Stimulated activated CD4-positive, alpha-beta T cell treated with anti-CD3 and anti-CD28 coated beads, Interleukin-1b, Interleukin-23, amount 100 ng/mL, for 48 hours (primary cell): ENCODE measurements at places on chromosomes 1 and 21.
A peak's percentile ranks its signal among the peaks of the same experiment; 100 is the strongest.

GRCh38 chr21:29610779-29611360 lies 312.1 kb downstream of the BACH1 start:
- no peak for DNase-seq

- DNase-seq, result no peak
Observed at GRCh38 chr1:59669752-59670312, 144.9 kb upstream of the HOOK1 start.

DNA sequence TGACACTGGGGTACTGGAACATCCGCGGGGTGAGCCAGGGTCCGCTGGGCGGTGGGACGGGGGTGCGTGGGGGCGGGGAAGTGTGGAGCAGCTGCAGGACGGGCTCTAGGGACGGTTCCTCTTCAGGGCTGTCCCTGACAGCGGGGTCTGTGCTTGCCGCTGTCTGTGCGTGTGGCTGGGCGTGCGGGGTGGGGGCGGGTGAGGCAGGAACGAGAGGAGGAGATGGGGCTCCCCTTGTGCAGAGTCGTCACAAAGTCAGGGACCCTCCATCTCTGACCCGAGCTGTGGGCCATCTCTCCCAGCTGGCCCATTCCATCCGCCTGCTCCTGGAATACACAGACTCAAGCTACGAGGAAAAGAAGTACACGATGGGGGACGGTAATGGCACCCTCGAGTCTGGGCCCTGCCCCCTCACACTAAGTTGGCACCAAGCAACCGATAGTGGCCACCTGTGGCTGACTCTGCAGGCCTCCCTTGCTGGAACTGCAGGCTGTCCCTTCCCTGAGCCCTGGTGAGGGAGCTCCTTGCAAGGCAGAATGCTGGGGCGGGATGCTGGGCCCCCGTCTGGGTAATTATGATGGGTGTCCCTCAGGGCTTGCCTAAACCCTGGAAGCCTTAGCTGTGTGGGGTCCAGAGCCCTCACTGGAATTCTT lies 392 bp downstream of the GSTM2 start:
- no peak for DNase-seq

DNA sequence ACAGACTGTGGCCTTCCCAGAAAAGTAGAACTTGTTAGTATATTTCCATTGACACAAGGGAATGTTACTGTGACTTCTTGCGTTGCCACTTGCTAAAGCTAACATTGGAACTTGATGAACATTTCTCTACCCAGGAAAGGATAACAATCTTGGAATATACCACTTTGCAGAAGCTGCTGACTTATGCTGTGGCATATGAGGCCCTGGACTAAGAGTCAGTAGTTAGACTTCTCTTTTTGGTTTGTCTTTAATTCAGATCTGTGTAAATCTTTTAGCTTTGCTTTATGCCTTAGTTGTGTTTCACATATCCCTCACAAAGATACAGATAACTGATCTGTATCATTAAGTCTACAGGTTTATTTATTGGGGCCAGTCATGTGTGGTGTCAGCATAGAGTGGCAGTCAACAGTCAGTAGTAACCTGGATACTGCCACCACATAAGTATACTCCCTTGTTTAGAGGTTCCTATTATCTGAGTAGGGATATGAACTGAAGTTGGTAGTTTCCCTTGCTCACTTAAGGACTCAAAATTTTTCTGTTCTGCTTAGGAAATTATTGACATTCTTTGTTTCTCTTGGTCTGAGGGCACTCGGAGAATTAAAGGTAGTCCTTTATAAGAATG lies 14.7 kb downstream of the RNF2 start:
- no peak for DNase-seq

- DNase-seq, result no peak
Observed at GRCh38 chr1:6322161-6322560, 61.3 kb upstream of the GPR153 start.

DNA sequence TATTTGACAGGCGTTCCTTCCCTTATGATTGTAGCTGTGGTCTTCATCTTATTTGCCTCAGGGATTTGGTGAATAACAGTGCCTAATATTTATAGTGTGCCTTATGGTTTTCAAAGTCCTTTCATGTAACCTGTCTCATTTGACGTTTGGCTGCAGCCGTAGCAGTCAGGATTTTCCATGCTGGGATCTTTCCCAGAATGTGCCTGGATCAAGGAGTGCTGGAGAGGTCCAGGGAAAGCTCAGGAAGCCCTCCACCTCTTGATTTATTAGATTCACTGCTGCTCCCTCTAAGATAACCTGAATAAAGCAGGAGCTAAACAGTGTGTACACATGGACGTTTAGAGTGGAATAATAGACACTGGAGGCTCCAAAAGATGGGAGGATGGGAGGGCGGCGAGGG lies 5.2 kb downstream of the C1orf21 start:
- DNase-seq, result no peak

GRCh38 chr1:244913806-244914205 lies 49.5 kb upstream of the HNRNPU start:
- no peak for DNase-seq

DNA sequence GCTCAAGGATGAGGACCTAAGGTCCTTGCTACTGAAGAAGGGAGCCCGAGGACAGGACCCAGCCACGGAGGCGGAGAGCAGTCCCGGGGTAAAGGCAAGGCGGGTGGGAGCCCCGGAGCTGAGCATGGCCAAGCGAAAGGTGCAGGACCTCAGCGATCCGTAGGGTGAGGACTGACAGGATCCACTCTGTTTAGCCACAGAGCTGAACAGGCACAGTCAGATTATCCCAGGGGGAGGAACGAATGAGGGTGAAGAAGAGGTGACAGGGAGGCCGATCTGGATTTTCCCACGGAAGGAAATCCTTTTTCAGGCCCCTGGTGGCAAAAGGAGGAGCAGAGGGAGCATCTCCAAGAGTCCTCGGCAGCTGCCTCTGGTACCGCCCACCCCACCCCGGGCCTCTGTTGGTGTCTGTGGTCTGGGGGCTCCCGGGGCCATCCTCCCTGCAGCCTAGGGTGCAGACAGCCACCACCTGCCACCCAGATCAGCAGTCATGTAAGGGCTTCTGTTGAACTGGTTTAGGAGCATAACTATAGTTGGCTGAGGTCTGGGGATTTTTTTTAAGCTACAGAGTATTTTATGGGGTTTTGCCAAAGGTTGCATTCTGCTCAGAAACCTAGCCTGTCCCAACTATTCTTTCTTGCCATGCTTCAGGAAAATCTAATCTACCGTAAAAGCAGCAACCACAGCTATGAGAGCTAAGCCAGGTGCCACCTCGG lies 32.3 kb upstream of the LBR start:
- no peak for DNase-seq

DNA sequence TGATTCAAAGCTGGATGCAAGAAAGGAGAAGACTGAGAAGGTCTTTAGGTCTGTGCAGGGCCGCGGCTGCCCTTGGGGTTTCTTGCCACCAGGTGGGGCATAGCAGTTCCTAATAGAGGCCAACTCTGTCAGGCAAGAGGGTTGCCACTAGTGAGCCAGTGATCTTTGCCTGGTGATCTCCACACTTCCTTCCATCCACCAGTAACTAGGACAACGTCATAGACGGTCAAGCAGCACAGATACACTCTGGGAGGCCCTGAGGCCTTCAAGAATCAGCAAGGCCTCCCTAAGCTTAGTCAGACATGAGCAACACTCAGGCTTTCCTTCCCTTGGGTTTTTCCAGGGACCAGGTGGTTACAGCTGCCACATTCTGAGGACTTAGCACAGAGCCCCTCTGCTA lies 32.9 kb upstream of the ATP2B4 start:
- peak; percentile 57 for DNase-seq

DNA sequence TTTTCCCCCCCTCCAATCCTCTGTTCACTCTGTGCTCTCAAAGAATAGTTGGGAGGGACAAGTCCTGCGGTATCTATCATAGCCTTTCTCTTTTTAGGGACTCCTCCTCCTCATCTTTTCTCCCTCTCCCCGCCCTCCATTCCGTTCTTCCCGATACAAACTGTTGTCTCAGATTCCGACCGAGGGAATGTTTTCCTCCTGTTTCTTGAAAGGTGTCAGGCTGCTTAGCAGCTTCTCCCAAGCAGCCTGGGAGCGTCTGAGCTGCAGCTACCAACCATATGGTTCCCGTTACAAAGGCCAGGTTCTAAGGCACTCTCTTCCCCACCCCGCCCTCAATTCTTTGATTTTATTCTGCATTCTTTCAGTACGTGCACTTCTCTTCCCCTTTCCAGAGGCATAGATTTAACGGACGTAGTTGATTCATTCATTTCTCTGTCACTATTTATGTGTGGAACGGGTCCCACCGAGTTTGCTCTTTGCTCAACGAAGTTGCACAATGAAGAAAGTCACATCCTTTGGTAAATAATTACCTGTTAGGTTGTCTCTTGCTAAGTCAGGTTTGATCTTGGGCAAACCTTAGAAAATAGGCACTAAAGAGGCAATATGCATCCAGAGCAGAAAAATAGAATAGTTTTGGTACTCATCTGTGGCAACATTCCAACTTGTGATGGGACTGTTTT lies 2.8 kb downstream of the ADGRL2 start:
- DNase-seq, result no peak

DNA sequence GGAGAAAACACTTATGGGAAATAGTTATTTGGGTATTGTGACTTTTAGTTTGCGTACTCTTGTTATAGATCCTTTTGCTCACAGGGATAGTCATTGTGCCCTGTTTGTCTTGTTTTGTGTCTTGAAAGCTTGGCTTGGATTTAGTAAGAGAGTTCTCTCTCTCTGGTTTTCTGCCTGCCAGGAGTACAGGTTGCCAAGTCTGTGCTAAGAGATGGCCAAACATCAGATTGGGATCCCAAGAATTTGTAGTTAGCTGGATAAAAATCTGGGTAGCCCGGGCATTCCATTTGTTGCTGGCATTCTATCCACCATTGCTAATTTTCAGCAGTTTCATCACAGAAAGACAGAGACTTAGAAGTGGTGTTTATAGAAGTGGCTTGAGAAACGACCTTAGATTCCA lies 222.2 kb downstream of the NRIP1 start:
- DNase-seq, result no peak

DNA sequence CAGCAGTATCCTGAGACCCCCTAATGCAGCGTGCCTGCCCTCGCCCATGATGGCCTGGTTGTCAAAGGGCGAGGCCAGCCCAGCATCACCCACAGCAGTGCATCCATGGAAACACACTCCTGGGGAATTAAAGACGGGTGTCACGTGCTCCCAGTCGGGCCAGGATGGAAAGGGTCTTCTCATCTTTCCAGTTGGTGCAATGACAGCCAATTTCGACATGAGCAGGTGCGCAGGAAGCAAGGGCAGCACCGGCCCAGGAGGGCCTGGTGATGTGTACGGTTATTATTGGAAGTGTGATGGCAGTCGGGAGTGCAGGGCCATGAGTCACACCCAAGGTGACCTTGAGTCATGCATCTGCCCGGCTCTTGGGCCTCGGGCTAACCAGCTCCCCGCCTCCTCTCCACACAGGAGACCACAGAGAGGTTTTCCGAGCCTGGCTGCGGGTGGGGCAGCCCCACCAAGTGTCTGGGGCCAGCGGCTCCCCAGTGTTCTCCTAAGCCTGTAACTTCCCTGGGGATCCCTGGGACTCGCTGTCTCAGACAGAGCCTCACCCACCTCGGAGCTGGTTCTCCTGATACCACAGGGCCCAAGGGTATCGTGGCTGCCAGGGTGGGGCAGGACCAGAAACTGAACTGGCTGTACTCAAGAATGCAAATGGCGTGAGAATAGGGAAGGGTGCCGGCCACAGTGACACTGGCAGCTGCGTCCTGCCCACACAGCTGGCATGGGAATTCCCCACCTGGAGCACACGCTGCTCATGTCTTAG lies 119.8 kb downstream of the SIK1 start:
- DNase-seq, result no peak

- no peak for DNase-seq
Observed at GRCh38 chr21:34593954-34594531, 20.9 kb downstream of the RCAN1 start.

DNA sequence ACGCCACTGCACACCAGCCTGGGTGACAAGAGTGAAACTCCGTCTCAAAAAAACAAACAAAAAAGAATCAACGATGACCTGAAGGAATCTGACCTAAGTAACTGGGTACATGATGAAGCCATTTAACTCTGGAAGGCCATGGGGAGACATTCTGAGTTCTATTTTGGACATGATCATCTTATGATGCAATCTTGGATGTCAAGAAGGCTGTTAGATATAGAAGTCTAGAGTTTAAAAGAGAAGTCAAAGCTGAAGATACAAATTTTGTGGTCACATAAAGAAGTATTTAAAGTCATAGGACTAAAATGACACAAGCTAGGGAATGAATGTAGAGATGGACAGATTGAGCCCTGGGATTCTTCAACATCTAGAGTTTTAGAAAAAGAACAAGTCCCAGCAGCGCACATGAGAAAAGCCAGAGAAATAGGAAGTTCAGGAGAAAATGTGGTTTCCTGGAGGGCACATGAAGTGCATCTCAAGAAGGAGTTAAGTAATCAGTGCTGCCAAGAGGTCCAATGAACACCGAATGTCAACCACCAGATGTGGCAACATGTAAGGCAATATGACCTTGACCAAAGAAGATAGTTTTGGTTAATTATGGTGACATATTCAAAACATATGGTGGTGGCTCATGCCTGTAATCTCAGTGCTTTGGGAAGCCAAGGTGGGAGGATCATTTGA lies 26.8 kb downstream of the ELK4 start:
- DNase-seq, result no peak
